NCI-H187 treated with DMSO at 0.1 percent for 48 hours (cell line): ENCODE measurements at places on chromosomes 3 and 15.

DNA sequence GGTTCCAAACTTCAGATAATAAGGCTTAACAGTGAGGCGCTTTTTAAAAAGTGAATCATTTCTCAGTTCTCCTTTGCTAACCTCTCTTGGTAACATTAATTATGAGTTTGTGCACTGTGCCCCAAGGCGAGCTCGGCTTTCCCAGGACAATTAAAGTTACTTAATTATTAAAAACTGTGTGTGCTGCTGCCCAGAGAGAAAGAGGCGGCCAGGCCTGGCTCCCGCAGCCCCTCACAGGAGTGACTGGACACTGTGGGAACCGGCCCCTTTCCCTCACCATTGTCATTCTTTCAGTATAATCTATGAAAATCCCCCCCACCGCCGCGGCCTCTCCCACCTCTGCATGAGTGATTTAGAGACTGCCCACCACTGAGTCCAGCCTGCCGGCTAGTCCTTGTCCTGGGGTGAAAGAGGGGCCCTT is 43.1 kb upstream of the HES1 start:
- no peak for DNase-seq

DNA sequence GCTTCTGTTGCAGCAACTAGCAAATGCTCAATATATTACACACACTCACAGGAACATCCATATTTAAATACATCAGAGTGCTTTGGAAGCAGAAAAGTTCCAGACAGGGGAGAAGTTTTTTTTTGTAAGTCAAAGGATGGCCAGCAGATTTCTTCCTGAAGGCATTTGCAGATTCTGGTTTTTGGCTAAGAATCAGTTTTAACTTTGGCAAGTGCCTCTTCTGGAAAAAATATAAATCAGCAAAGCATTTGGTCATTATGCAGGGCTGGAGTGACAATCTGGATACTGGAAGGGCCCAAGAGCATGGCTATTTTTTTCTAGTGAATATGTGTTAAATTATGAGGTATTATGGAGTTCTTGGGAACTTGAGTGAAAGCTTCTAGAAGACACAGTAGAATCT is 495.3 kb upstream of the ARPP21 start:
- no peak for DNase-seq

- DNase-seq: no peak
Measured at GRCh38 chr15:41333026-41333562, 413 bp downstream of the NUSAP1 start.

GRCh38 chr3:144055604-144056003 is 84.0 kb downstream of the DIPK2A start:
- no peak for DNase-seq

DNA sequence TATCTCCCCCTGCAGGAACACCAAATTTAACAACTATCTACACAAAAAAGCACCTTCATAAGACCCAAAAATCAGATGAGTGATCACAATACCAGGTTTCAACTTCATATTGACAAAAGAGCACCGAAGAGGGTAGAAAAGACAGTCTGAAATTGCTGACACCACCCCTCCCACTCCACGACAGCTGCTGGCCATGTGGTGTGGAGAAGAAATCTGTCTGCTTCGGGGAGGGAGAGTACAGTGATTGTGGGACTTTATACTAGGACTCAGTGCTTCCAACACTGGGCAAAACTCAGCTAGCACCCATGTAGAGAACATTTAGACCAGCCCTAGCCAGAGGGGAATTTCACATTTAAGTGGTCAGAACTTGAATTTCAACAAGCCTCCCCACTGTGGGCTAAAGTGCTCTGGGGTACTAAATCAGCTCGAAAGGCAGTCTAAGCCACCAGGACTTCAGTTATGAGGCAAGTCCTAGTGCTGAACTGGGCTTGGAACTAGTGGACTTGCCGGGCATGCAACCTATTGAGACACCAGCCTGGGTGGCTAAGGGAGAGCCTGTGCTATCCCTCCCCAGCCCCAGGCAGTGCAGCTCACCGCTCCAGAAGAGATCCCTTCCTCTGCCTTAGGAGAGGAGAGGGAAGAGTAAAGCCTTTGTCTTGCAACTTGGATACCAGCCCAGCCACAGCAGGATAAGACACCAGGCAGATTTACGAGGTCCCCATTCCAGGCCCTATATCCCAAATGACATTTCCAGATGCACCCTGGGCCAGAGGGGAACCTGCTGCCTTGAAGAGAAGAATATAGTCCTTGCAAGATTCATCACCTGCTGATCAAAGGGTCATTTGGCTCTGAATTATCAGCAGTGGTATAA is 44.6 kb upstream of the POU1F1 start:
- no peak for DNase-seq
